ENCODE measurements at places on chromosomes 4 and X.

DNA sequence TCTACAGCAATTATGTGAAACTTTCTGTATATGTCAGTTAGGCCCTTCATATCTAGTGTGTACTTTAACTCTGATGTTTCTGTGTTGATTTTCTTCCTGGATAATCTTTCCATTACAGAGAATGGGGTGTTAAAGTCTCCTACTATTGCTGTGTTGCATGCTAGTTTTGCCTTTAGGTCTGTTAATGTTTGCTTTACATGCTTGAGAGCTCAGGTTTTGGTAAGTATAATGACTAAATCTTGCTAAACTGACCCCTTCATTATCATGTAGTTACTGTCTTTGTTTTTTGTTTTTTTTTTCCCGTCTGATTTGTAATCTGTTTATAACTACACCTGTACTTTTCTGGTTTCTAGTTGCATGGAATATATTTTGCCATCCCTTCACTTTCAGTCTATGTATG, 63.6 kb upstream of the UGT2B15 start:
- H3K4me1 ChIP-seq: no peaks in the 10 kb centered on the region
- H3K27me3 ChIP-seq: no peaks in the 10 kb centered on the region
- no peak overlapping the region for H3K4me3 ChIP-seq

DNA sequence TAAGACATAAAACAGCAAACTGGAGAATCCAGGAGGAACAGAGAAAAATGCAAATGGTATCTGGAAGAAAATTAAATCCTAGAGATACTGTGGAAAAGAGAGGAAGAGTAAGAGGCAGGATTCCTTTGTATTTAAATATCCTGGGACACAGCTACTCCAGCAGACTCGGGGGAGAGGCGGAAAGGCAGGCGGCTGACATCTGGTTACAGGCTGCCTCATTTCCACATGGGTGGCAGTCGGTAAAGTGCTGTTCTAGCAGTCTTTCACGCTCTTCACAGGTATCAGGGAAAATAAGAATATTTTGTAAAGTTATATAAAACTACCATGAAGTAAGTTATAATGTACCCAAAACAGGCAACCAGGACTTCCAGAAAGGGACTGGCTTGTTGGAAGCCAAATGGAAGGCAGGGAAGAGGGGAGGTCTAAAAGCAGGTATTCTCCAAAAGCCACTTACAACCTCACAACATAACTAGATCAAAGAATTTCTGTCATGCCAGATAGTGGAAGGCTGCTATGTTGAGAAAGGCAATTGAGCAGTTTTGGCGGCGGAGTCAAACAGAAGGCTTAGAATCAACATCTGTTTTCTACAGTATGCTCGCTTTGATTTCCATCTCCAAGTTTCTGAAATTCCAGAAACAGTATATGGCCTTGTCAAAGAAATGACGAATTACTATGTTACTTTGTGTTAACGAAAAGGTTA, 1.3 kb upstream of the TIGD2 start:
- H3K27ac ChIP-seq: no peak overlapping the region
- H3K36me3 ChIP-seq: peaks cover 8% of the 10 kb centered on the region
- H3K4me3 ChIP-seq: no peak overlapping the region
- H3K27me3 ChIP-seq: peaks cover 19% of the 10 kb centered on the region
- no peak for DNase-seq

DNA sequence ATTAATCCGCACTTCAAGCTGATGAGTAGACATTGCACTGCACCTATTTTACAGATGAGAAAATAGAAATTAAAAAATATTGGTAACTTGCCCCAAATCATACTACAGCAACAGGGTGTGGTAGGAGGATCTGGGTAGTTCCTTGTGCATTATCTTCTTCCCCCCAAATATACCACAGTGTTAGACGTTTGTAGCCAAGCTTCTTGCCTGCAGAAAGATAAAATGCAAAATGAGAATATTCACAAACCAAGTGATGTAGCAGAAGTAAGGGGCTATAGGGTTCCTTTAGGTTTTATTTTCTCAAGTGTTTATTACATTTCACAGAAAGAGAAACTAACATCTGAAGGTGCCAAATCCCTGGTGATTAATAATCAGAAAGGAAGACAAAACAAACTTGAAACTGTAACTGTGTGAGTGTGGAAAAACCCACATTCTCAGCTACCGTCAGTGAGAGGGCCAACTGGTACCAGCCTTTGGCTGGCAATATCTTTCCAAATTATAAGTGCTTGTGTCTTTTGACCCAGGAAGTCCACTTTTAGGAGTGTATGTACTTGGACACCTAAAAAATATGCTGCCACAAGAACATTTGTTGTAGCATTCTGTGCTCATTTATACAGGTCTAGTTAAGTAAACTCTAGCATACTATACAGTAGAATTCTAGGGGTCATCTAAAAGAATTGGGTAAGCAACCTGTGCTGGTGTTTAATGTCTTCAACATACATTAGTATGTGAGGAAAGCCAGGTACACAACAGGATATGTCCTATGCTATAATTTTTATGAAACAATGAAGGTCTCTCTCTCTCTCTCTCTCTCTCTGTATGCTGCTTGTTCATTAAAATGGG, 6.7 kb upstream of the CD38 start:
- no peak overlapping the region for H3K27ac ChIP-seq
- peaks cover 37% of the 10 kb centered on the region for H3K27me3 ChIP-seq
- no peaks in the 10 kb centered on the region for H3K4me1 ChIP-seq
- no peaks in the 10 kb centered on the region for H3K36me3 ChIP-seq
- DNase-seq: no peak

DNA sequence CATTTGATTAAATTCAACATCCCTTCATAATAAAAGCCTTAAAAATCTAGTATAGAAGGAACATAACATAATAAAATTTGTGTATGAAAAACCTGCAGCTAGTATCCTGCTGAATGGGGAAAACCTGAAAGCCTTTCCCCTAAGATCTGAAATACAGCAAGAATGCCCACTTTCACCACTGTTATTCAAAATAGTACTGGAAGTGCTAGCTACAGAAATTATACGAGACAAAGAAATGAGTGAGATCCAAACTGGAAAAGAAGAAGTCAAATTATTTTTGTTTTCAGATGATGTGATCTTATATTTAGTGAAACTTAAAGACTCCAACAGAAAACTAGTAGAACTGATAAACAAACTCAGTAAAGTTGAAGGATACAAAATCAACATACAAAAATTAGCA, 152.9 kb downstream of the RTL3 start:
- no peaks in the 10 kb centered on the region for H3K4me1 ChIP-seq
- H3K27ac ChIP-seq: no peak overlapping the region
- no peaks in the 10 kb centered on the region for H3K36me3 ChIP-seq
- DNase-seq: no peak
- H3K4me3 ChIP-seq: no peak overlapping the region

GRCh38 chr4:54228056-54228527, 1.0 kb upstream of the PDGFRA start:
- no peak overlapping the region for H3K27ac ChIP-seq
- H3K36me3 ChIP-seq: no peaks in the 10 kb centered on the region
- peak overlapping the region; percentile 34 for H3K4me3 ChIP-seq

- H3K36me3 ChIP-seq: no peaks in the 10 kb centered on the region
- no peak for DNase-seq
- H3K27me3 ChIP-seq: no peaks in the 10 kb centered on the region
- no peak overlapping the region for H3K27ac ChIP-seq
Measured at GRCh38 chr4:112765317-112765974, 128.5 kb downstream of the LARP7 start.

DNA sequence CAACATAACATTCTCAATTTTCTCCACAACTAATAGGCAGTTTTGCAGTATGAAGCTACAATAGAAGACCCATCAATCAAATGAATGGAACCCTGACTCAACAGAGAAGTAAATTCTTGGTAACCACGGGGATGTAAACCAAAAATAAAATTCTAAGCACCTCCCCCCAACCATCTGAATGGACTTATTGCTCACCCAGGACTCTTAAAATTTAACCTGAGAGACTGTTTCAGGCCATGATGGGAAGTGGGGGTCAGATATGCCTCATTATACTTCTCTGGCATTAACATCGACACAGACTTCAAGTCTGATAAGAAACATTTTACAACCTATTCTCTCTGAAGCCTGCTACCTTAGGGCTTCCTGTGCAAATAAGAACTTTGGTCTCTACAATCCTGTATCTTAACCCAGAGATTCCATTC, 620.9 kb downstream of the TLL1 start:
- no peak overlapping the region for H3K4me3 ChIP-seq
- no peaks in the 10 kb centered on the region for H3K27me3 ChIP-seq
- H3K36me3 ChIP-seq: no peaks in the 10 kb centered on the region
- no peaks in the 10 kb centered on the region for H3K4me1 ChIP-seq
- DNase-seq: no peak
- H3K27ac ChIP-seq: no peak overlapping the region

DNA sequence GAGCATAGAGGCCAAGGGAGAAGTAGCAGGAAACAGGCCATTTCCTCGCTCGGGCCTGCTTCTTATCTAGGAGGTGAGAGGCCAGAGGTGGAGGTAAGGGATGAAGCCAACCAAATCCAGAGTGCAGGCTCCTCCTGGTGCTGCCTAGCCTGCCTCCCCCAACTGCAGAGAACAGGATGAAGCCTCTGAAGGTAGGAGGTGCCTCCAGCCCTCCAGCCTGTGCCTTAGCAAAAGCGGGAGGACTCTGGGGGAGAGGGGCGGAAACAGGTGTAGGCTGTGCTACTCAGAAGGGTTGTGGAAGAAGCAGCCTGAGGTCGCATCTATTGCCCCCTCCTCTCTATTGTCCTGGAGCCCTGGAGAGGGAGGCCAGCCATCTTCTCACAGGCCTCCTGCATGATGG, 2.9 kb upstream of the MTM1 start:
- no peak overlapping the region for H3K4me3 ChIP-seq
- no peak overlapping the region for H3K27ac ChIP-seq
- DNase-seq: no peak
- H3K27me3 ChIP-seq: no peaks in the 10 kb centered on the region

- no peak within 1 kb of the TSS for H3K4me3 ChIP-seq
- peaks cover 7% of the 10 kb centered on the region for H3K27me3 ChIP-seq
- H3K36me3 ChIP-seq: no peaks in the 10 kb centered on the region
- no peak for DNase-seq
- H3K4me1 ChIP-seq: peaks cover 19% of the 10 kb centered on the region
Measured at GRCh38 chrX:106919932-106920452, at the start of gene CLDN2. Gene CLDN2, plus strand, starts transcription at chrX:106920402. Its CDS starts 7,827 bp downstream, at chrX:106928229.

- no peak overlapping the region for H3K4me3 ChIP-seq
- peaks cover 3% of the 10 kb centered on the region for H3K36me3 ChIP-seq
- peaks cover 40% of the 10 kb centered on the region for H3K4me1 ChIP-seq
- no peak for DNase-seq
- H3K27me3 ChIP-seq: no peaks in the 10 kb centered on the region
Measured at GRCh38 chr4:101019313-101019712, 328.0 kb downstream of the PPP3CA start.

GRCh38 chr4:165879641-165880040, 6.6 kb downstream of the TLL1 start:
- no peaks in the 10 kb centered on the region for H3K36me3 ChIP-seq
- no peak overlapping the region for H3K27ac ChIP-seq
- H3K4me3 ChIP-seq: no peak overlapping the region
- no peak for DNase-seq

DNA sequence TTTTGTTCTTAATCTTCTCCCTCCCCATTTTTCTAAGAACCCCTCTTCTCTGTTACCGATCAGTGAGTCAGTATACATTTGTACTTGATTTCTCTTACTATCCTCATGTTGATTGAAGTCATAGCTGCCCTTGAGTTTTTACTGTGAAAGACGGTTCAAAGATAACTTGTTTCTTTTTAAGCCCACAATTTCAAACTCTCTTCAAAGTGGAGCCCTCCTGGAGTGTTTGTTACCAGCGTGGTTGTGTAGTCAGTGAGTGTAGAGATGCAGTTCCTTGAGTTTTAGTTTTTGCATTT, 7.9 kb downstream of the PPP1R3F start:
- no peaks in the 10 kb centered on the region for H3K36me3 ChIP-seq
- H3K27me3 ChIP-seq: no peaks in the 10 kb centered on the region
- no peak for DNase-seq
- H3K27ac ChIP-seq: no peak overlapping the region
- no peak overlapping the region for H3K4me3 ChIP-seq

- no peak overlapping the region for H3K27ac ChIP-seq
- no peaks in the 10 kb centered on the region for H3K36me3 ChIP-seq
- H3K4me3 ChIP-seq: no peak overlapping the region
- H3K4me1 ChIP-seq: no peaks in the 10 kb centered on the region
Measured at GRCh38 chrX:154321594-154321993, 26.0 kb downstream of the TKTL1 start.

DNA sequence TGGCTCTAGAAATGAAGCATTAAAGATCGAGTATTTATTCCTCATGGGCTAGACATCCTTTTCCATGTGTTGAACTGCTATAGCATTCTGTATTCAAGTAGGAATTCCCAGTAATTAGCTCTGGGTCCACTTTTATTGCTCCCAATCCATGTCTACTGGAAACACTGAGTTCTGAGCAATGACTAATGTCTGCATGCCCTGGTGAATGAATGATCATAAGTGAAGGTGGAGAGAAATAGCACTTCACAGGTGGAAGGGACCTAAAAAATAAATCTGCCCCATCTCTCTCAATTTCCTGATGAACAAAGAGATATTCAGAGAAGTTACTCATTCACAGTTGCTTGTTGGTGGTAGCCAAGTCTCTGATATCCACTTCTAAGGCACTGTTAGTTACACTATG, 34.6 kb upstream of the CXCL8 start:
- H3K36me3 ChIP-seq: no peaks in the 10 kb centered on the region
- peak overlapping the region; percentile 79 for H3K27ac ChIP-seq
- no peak overlapping the region for H3K4me3 ChIP-seq
- no peaks in the 10 kb centered on the region for H3K27me3 ChIP-seq

- no peak for DNase-seq
- no peaks in the 10 kb centered on the region for H3K27me3 ChIP-seq
- H3K4me1 ChIP-seq: no peaks in the 10 kb centered on the region
- no peak overlapping the region for H3K27ac ChIP-seq
- no peaks in the 10 kb centered on the region for H3K36me3 ChIP-seq
Measured at GRCh38 chrX:80812176-80812575, 2.5 kb upstream of the BRWD3 start.

DNA sequence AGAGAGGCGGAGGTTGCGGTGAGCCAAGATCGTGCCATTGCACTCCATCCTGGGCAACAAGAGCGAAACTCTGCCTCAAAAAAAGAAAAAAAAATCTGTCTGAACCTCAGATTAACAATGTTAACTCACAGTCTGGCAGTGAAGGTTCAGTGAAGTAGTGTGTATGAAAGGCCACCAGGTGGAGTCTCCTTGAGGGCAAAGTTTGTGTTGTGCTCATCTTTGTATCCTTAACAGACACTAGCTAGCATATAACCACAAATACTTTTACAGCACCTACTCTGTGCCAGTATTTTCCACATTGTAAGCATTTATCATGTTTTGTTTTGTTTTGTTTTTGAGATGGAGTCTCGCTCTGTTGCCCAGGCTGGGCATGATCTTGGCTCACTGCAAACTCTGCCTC, 46.0 kb upstream of the MGST2 start:
- H3K4me1 ChIP-seq: no peaks in the 10 kb centered on the region
- H3K36me3 ChIP-seq: no peaks in the 10 kb centered on the region
- H3K27me3 ChIP-seq: no peaks in the 10 kb centered on the region

GRCh38 chr4:5572751-5573150, 135.6 kb downstream of the EVC2 start:
- H3K4me1 ChIP-seq: no peaks in the 10 kb centered on the region
- H3K27ac ChIP-seq: no peak overlapping the region
- H3K36me3 ChIP-seq: peaks cover 5% of the 10 kb centered on the region
- no peak overlapping the region for H3K4me3 ChIP-seq
- DNase-seq: no peak

GRCh38 chrX:96693407-96693806, 8.8 kb downstream of the DIAPH2 start:
- no peak for DNase-seq
- H3K36me3 ChIP-seq: no peaks in the 10 kb centered on the region
- no peak overlapping the region for H3K27ac ChIP-seq
- no peak overlapping the region for H3K4me3 ChIP-seq

GRCh38 chr4:83905952-83906351, 370.0 kb downstream of the GPAT3 start:
- H3K36me3 ChIP-seq: no peaks in the 10 kb centered on the region
- no peak overlapping the region for H3K27ac ChIP-seq
- DNase-seq: no peak
- no peak overlapping the region for H3K4me3 ChIP-seq
- H3K4me1 ChIP-seq: no peaks in the 10 kb centered on the region
- H3K27me3 ChIP-seq: peaks cover 4% of the 10 kb centered on the region
